SK-N-DZ (cell line): ENCODE measurements at places on chromosomes 4 and X.

DNA sequence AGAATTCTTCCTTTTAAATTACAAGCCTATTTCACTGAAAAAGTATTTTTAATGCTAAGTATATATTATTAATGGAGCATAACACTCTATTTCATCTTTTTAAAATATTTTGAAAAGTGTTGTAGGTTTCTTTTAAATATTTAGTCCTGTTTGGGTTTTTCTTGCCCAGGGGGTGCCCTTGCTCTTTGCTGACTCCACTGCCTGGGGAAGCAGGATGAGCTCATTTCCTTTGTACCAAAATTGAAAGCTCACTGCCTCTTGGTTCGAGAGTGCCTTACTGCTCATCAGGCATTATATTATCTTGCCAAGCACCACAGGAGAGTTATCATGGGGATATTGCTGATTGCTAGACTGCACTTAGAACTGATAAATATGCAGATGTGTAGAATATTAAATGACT is 819.2 kb downstream of the PCDH18 start:
- DNase-seq: no peak

- DNase-seq: no peak
Measured at GRCh38 chr4:82230306-82230705, 143.5 kb downstream of the HNRNPD start.

DNA sequence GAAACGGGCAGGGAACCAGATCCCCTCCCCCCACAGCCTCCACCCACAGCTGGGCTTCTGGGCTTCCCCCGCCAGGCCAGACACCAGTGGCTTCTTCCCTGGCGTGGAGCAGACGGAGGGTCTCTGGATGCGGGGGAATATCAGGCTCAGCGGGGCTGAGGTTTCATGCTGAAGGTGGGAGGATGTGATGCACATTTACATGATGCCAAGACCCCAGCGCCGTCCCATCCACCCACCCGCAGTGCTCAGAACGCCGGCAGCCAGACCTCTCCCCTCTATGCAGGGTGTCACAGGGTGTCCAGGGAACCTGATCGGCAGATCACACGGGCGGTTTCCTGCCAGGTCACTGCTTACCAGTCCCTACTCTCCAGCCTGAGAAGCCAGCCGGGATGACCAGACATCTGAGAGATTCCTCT is 12.8 kb upstream of the TNIP2 start:
- no peak for DNase-seq

DNA sequence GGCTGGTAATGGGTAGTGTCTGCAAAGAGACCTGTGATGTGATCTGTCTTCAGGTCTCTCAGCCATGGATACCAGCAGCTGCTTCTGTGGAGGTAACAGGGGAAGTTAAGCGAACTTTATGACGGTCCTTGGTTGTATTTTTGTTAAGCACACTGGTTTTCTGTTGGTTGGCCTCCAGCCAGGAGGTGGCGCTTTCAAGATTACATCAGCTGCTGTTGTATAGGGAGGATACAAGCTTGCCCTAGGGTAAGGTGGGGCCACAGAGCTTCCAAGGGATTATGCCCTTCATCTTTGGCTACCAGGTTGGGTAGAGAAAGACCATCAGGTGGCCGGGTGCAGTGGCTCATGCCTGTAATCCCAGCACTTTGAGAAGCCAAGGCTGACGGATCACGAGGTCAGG is 834.2 kb upstream of the GALNTL6 start:
- no peak for DNase-seq

GRCh38 chrX:104921584-104922205 is 298.8 kb downstream of the TEX13A start:
- no peak for DNase-seq

GRCh38 chr4:47167081-47168035 is 136.0 kb downstream of the GABRB1 start:
- DNase-seq: no peak

- DNase-seq: no peak
Measured at GRCh38 chr4:140289486-140289885, 84.0 kb upstream of the SCOC start.

DNA sequence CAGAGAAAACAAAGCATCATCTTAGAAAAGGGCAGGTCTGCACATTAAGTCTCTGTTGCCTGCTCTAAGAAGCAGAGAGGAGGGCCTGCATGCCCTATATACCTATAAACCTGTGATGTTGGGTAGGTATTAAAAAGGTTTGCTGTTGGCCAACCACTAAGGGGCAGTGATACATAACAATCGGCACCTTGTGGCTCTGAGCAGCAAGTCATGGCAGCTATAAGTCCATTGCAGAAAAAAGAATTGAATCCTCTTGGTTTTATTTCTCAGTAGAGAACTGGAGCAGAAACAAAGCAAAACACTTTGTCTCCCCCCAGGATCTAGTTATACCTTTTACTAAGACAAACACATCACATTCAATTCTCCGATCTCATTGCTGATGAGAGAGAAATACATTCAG is 1364.4 kb downstream of the STIM2 start:
- DNase-seq: peak; percentile 56

DNA sequence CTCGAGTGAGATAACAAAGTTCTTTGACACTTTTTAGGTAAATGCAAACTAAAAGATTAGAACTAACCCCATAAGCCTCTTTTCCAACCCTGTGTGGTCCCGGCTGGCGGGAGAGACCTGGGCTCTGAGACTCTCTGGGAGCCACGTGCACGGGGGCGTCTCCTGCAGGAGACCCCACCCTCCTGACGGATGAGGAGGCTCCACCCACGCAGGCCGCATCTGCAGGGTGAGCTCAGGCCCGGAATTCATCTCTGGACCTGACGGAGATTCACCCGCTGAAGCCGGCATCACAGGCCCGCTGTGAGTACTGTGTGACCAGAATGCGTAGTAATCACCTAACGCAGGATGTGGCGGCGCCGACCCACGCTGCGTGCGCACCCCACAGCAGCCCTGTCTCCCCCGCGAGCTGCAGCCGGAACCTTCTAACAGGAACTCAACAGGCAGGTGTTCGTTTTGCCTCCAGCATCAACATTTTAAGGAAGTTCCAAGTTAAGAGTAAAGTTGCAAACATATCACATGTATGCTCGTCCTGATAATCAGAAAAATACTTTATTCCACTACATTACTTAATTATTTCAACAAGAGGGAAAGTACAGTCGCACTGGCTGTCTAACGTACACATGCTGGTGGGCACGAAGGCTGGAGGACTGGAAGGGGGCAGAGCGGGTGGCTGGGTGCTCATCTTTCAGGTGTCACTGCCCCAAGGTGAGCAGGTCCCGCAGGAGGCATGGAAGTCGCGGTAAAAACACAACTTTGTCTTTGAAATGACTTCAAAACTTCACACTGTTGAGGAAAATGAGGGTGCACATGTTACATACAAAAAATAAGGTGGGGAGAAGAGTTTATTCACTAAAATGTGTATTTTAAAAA is 44.5 kb downstream of the FGFRL1 start:
- no peak for DNase-seq

DNA sequence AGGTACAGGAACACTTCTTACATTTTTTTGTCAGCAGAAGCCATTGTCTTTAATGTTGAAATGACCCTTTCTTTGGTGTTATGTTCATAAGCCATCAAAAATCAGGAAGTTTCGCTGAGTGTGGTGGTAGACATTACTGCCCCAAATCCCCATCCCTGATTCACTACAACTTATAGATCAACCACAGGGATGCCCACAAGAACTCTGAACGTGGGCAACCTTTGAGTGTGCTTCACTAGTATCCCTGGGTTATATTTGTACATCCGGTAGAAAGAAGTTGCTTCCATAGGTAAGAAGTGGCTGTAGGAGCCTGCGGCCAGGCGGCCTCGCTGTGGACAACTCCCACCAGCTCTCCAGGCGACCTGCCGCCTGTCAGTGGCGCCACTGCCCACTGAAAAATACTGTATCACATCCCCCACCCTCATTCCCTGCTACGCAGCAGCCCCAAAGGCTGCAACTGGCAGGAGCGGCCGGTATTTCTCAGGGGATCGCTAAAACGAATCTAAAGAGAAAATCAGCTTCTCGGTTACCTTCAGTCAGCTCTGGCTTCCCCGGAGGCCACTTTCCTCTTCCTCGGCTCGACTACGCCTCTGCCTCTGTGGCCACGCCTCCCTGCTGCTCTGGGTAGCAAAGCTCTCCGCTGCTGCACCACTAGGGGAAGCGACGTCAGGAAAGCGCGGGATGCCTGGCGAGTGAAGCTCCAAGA is 13.9 kb upstream of the ETDC start:
- DNase-seq: peak; percentile 59

DNA sequence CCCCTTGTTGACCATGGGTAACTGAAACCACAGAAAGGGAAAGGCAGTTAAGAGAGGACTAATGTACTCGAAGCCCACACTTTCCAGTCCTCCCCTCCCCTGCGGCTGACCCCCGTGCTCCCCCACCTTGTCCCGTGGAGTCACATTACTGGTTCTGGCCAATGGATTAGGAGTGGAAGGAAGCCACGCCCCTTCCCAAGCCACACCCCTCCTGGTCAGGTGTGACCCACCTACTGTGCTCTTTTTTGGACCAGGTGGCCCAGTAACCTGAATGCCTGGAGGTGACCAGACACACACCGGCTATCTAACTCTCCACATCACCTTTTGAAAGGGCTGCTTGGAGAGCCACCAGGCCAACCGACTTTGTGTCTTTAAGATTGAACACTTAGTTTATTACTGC is 109.3 kb upstream of the MSX1 start:
- DNase-seq: no peak

DNA sequence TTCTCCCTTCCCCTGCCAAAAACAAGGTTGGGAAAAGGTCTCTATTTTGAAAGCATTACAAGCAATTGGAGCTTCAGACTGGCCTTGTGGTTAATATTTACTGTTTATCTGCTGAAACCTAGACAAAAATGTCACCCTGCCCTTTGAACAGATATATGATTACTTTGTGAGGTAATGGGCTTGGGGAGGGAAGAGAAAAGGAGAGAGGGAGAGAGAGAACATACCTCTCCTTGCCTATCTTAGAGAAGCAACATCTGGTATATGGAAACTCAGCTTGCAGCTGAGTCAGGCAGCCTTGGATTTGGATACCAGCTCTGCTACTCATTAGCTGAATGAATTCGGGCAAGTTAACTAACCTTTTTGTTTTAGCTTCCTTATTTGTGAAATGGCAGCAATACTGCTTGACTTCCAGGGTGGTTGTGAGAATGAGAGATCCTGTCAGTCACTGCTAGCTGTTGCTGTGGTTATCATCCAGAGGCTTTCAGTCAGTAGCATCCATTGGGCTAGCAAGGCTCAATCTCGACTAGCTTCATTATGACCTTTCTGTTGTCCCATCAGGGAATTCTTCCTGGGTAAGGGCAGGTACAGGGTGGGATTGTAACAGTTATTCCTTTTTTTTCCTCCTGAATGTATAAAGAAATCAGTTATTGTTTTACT is 41.1 kb downstream of the ZFX start:
- no peak for DNase-seq

- no peak for DNase-seq
Measured at GRCh38 chr4:121358473-121358872, 22.3 kb downstream of the QRFPR start.
